ENCODE measurements at places on chromosomes 4 and X.

DNA sequence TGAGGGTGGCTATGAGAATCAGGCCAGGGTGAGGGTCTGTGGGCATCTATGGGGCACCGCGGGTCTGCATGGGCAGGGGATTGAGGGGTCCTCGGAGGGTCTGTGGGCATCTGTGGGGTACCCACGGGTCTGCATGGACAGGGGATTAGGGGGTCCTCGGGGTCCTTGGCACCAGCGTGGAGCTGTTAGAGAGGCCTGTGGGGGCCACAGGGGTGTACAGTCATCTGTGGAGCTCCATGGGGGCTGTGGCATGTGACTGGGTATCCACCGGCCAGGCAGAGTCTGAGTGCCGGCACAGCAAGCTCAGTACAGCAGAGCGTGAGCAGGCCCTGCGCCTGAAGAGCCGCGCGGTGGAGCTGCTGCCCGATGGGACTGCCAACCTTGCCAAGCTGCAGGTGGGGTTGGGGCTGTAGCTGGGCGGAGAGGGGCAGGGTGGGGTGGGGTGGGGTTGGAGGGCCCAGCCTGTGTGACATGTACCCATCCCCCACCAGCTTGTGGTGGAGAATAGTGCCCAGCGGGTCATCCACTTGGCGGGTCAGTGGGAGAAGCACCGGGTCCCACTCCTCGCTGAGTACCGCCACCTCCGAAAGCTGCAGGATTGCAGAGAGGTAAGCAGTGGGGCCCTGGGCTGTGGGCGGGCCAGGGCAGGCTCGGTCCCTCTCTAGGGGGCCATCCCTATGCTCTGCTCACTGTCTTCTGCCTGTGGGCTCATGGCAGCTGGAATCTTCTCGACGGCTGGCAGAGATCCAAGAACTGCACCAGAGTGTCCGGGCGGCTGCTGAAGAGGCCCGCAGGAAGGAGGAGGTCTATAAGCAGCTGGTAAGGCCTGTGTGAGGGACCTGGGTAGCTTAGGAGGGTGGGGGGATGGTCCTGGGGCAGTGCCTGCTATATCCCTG, 12.9 kb downstream of the CCDC22 start:
- DNase-seq, result no peak

GRCh38 chr4:118955515-118955914, 66.9 kb downstream of the SYNPO2 start:
- no peak for DNase-seq

GRCh38 chrX:116490104-116490503, 27.3 kb upstream of the CT83 start:
- DNase-seq, result no peak

- no peak for DNase-seq
Observed at GRCh38 chrX:78123190-78123589, 16.3 kb downstream of the TAF9B start.

DNA sequence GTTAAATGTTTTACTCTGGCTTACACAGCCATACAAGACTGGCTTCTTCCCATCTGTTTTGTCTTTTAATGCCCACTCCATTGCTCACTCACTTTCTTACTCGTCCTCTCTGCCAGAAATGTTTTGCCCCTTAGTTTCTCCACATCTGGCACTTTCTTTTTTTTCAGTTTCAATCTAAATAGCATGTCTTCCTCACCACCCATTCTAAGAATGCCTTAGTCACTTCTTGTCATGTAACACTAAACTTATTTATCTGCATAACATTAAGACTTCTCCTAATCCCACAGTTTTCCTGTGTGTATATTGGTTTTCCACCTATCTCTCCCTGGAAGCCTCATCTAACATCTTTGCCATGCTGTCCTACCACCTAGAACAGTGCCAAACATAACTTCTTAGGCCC, 119.3 kb downstream of the ADAMTS3 start:
- DNase-seq, result no peak

GRCh38 chrX:28347476-28347875, 239.8 kb upstream of the IL1RAPL1 start:
- no peak for DNase-seq

- no peak for DNase-seq
Observed at GRCh38 chr4:17347445-17347844, 164.4 kb downstream of the QDPR start.

DNA sequence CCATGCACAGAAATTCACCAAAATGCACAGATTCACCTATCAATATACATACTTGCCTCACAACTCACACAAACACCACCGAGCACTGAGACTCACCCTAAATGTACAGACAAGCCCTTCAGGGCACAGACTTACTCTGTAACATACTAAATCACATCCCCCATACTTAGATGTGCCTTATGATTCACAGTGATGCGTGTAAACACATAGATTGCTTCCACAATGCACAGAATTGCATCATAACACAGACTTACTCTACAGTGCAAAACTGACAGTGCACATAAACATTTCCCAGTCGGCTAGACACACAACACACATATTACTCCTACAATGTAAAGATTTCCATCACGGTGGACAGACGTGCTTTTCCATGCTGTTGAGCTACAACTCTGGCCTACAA, 6.2 kb downstream of the LINC00632 start:
- no peak for DNase-seq

DNA sequence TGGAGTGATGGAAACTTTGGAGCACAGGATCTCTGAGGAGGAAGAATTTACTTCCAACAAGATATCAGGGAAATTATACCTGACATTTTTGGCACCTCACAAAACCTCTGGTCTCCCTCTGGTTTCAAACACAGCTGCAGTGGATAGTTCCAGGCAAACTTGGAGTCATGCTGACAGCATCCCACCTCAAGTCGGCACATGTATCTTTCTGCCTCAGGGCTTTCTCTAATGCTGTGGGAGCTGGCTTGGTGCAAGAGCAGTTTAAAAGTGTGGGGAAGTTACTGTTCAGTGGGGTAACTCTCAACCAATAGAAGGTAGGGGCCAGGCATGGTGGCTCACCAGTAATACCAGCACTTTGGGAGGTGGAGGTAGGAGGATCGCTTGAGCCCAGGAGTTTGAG, 207.1 kb upstream of the NHS start:
- DNase-seq, result no peak

DNA sequence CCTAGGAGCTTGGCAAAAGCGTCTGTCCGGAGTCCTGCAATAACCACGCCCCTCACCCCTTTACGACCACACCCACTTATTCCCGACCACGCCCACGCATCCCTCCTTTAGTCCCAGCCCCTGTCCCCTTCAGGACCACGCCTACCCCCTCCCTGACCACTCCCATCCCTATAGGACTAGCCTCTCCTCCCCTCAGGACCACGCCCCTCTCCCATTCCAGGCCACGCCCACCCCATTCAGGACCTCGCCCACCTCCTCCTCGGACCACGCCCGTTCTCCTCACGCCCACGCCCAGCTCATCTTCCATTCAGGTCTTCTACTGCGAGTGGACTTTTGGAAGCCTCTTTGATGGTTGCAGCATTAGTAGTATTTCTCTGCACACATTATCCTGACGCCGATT, 131.2 kb upstream of the STX18 start:
- peak; percentile 63 for DNase-seq

DNA sequence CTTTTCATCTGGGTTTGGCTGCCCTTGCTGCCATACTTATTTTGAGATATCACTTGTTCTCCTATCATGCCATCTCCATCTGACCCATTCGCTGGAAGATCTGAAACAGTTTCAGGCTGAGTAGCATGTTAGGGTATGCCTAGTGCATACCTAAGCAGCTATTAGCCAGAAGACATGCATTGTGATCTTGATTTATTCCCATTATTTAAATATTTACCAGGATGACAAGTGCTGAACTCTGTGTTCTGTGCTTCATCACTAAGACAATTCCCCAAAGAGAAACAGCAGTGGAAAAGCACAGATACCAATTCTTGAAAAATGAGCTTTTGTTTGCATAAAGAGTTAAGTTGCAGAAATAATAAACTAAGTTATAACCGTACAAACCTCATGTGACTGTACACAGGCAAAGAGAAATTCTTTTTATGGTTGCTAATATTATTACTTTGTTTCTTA, 271.0 kb upstream of the ARSJ start:
- DNase-seq, result no peak

DNA sequence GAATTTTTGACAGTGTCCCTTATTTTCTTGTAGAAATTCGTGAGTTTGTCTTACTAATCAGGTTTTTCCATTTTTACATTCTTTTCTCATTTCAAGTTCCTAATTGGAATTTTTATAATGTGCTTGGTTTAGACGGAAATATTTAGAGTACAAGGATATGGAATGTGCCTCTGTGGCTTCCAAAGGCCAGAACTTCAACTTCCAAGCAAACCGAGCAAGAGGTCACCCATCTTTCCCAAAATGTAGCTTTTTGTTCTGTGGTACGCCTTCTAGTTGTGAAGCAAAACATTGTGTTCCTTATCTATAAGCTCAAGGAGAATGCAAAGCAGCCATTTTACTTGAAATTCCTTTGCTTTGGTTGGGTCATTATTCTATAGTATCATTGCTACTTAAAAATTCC, 212.8 kb upstream of the PACRGL start:
- DNase-seq, result no peak

- peak; percentile 91 for DNase-seq
Observed at GRCh38 chrX:46327566-46328115, 217.6 kb downstream of the ZNF674 start.

DNA sequence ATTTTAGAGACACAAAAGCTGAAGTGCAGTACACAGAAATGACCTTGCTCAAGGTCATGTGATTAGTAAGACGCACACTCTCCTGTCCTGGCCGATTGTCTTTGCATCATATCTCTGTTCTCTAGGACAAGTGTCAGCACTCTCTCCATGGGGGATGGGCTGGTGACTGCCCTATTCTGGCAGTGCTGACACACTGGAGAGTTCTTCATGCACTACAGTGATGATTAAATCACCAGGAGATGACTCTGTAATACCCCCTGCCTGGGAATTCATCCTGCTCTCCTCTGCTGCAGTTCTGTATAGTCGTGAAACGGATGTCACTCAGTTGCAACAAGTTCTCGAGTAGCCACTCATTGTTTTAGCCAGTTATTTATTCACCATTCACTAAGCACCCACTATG, 5.3 kb upstream of the SHISA3 start:
- peak; percentile 13 for DNase-seq

DNA sequence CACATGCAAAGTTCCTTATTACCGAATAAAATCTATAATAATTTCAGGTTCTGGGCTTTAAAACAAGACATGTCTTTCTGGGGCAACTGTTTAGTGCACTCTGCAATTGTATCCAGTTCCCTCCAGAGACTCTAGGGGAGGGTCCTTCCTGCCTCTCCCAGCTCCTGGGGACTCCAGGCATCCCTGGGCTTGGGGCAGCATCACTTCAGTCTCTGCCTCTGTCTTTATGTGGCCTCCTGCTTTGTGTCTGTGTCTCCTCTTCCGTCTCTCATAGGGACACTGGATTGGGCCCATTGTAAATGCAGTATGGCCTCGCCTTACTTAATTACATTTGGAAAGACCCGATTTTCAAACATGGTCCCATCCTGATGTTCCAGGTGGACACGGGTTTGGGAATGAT, 10.9 kb upstream of the ASMTL start:
- no peak for DNase-seq

DNA sequence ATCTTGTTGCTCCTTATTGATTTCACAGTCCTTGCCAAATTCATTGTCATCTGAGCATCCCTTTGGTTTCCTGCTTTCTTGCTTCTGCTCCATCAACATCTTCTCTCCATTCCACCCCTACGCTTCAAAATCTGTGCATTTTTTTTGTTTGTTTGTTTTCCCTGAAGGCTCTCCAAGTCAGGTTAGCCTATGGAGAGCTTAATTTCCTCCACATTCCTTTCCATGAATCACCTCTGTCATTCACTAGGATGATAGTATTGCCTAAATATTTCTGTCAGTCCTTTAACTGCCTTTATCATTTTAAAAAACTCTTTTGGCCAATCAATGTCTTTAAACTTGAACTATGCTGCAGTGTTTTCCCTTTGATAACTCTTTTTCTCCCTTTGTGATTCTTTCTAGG, 67.7 kb downstream of the PPARGC1A start:
- peak; percentile 40 for DNase-seq

GRCh38 chr4:110621839-110622751, 782 bp downstream of the PITX2 start:
- DNase-seq, result no peak

Measured in A172 (cell line).